ENCODE measurements at places on chromosomes 3 and 15.

GRCh38 chr3:30502742-30503073, 103.7 kb upstream of the TGFBR2 start:
- no peak for DNase-seq

DNA sequence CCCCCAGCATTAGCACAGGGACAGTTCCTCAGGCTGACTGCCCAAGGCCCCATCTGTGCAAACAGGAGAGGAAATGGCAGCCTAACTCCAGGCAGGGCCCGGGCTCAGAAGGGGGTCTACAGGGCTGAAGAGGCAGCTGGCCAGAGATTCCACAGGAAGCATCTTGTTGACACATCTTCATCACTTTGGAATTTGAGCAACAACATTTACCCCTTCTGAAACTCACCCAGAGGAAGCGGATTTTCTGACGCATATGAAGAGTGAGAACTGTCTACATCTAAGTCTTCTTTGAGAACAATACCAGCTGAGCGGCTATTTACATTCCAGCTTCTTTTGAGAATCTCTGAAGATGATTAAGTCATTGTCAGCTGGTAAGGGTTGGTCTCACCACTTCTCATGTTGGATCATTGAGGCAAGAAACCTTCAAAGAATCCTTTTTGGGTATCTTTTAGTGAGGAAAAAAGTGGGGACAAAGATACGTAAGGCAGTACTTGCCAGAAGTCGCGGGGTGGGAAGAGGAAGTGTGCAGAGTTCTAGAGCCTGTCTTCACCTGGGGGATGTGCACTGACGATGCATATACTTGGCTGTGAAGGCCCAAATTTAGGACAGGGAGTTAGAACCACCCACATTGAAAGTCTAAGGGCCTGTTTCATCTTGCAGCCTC, 25.4 kb upstream of the SRP14 start:
- DNase-seq, result no peak

GRCh38 chr3:156661155-156661554, 13.2 kb upstream of the TIPARP start:
- DNase-seq, result no peak

- DNase-seq, result peak; percentile 94
Observed at GRCh38 chr3:52154135-52155094, at the start of gene POC1A. Gene POC1A, minus strand, starts transcription at chr3:52154423. Its CDS starts 51 bp downstream, at chr3:52154372.

GRCh38 chr15:40048926-40049475, 10.0 kb upstream of the SRP14 start:
- DNase-seq, result peak; percentile 42

DNA sequence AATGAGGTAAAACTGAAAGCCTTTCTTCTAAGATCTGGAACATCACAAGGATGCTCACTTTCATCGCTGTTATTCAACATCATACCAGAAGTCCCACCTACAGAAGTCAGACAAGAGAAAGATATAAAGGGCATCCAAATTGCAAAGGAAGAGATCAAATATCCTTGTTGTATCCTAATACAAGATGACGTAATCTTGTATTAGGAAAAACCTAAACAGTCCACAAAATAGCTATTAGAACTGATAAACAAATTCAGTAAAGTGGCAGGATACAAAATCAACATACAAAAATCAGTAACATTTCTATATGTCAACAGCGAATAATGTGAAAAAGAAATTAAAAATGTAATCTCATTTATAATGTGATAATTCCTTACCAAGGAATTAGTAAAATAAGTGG, 195.1 kb upstream of the CBLB start:
- DNase-seq, result no peak

DNA sequence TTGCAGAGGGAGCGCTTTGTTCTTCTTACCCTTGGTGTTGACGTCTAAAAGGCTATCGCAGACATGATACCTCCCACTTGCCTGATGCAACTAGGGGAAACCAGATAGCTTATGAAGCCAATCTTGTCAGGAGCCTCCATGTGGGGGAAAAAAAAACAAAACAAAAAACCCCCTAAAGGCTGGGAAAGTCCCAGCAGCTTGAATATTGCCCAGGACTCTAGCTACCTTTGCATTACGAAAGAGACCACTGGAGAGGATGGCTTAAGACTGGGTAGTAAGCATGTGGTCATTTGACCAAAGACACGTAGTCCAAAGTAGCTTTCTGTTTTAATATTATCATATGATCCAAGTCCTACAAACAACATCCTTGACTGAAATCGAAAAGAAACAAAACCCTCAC, 120.7 kb upstream of the WNT5A start:
- no peak for DNase-seq

GRCh38 chr3:112730210-112730609, 89.3 kb upstream of the CCDC80 start:
- no peak for DNase-seq

- no peak for DNase-seq
Observed at GRCh38 chr3:129672412-129672811, 65.9 kb upstream of the PLXND1 start.

- peak; percentile 50 for DNase-seq
Observed at GRCh38 chr15:70095408-70096214, 2.1 kb downstream of the TLE3 start.

DNA sequence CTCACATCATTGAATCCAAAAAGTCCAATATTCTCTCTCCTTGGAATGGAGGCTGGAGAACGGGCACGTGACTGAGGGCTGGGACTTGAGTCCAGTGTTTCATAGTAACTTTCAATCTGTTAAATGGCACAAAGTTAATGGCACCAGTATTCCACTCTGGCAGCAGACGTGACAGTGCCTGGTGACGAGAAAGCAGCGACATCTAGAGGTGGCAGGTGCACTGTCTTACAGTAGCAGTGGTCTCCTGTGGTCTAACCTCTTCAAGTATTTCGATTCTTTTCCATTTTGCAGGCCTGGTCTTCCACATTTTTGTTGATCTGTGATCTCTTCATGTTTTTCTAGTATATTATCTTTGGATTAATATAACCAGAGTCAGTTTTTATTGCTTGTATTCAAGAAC, 107.1 kb downstream of the OXSM start:
- no peak for DNase-seq

DNA sequence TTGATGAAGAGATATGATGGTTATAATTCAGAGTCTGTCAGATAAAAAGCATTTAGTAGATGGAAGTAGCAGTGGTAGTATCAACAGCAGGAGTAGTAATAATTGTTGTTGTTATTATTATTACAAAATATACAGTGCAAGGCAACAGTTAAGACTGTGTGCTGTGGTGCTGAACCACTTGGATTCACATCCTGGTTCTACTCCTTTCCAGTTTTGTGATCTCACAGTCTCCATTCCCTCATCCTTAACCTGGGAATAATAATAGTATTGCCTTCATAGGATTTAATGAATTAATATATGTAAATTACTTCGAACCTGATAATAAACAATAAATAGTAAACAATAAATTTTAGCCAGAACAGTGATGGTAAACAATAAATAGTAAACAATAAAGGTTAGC, 37.1 kb upstream of the TSC22D2 start:
- no peak for DNase-seq

GRCh38 chr3:30661098-30661873, 54.9 kb downstream of the TGFBR2 start:
- no peak for DNase-seq

DNA sequence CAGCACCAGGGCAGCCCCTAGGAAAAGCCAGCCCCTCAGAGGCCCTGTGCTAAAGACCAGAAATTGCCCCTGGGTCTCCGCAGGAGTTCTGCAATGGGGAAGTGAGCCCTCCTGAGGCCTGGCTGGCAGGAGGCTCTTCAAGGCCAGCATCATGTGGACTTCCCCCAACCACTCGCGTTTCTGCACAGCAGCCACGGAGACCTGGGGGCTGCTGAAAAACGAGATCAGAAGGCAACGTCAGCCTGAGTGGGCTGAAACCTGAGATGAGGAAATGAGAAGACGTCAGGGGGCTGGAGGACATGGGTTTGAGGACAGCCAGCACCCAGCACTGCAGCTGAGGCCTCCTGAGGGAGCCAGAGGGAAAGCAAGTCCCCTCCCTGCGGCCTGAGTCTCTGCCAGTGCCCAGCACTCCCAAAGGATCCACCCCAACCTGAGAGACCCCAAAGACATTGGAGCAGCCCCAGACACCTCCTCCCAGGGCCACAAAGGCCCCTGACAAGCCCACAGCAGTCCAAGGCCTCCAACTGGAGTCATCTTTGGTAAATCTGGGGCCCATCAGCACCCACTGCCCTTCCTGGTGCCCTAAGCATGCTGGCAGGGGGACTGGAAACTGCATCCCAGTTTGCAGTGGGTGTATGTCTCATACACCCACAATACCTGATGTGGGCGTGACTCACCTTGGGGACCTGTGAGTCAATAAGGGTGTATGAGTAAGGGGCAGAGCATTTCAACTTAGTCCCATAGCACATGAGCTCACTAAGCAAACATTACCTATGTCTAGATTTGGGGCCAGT, 29.2 kb upstream of the CYP11A1 start:
- peak; percentile 70 for DNase-seq

DNA sequence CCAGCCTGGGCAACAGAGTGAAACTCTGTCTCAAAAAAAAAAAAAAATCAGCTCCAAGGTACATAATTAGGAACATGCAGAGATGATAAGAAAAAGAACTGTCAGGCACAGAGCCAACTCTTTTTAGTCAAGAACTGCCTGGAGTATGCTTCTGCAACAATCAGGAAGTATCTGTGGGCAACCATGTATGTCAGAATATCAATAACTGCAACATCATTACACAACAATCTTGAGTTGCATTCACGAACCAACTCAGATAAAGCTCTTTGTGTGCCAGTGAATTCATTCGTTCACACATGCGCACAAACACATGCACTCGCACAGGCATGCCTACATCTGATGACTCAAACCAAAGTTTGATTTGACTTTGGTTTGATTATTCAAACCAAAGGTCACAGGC, 32.1 kb downstream of the EFHB start:
- DNase-seq, result no peak

GRCh38 chr15:77865701-77866100, 211.8 kb downstream of the TBC1D2B start:
- DNase-seq, result no peak

- DNase-seq, result no peak
Observed at GRCh38 chr15:55008421-55008820, 188.3 kb downstream of the RSL24D1 start.

GRCh38 chr3:129323651-129324294, 45.1 kb downstream of the HMCES start:
- DNase-seq, result no peak

GRCh38 chr15:52112203-52112750, 298 bp downstream of the BCL2L10 start:
- DNase-seq, result no peak

DNA sequence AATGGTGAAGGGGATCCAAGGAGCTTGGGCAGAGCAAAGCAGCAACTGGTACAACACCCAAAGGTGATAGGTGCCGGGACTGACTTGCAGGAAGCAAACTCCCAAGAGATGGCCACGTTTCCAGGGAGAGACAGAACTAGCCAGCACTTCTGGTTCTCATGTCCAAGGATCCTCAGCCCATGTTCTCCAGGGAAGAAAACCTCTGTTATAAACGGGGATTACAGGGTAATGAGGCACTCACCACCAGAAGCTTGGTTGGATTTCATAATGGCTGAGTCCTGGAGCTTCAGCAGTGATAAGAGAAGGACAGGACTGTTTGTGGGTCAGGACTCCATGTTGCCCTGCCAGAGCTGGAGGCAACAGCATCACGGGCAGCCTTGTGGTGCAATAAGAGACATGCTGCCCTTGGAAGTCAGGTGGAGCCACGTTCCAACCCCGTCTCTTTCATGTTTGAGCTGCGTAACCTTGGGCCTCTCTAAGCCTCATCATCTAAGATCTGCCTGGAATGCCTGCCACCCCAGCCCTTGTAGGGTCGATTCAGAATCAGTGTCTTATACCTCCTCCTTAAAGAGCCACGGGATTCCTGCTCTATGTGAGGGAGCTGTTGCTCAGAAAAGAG, 181.0 kb downstream of the ABHD5 start:
- no peak for DNase-seq

- DNase-seq, result no peak
Observed at GRCh38 chr3:27827041-27827440, 104.9 kb upstream of the EOMES start.

DNA sequence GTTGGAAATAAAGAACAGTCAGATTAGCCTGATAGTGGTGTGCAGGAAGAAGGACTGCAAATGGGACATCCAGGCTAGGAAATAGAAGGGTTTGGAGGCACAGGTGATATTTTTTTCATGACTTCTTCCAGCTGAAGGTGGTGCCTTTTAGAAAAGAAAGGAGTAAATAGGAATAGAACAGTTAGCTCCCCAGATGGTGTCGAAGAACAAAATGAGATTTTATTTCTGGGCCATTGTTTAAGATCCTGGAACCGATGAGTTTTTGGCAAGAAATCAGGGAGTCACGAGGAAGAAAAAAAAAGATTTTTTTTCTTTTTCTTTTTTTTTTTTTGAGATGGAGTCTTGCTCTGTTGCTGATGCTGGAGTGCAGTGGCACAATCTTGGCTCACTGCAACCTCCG, 9.8 kb upstream of the NCK1 start:
- no peak for DNase-seq

DNA sequence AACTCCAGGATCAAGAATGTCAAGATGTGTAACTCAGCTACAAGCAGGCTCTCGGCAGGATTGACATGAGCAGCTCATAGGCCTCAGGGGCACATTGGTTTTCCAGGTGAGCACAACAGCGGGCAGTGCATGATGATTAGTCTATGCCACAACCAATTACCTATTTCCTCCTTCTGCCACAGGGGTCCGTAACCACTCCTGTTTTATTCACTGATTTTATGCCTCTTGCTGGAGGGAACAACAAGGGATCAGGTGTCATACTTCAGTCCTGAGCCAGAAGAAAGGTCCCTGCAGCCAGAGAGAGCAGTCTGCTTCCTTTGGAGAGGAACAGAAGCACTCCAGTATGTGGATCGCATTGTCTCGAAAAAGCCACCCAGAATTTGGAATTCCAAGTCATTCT, 35.1 kb upstream of the PTPRG start:
- no peak for DNase-seq

GRCh38 chr3:98900265-98901118, 1.0 kb downstream of the DCBLD2 start:
- peak; percentile 39 for DNase-seq

- no peak for DNase-seq
Observed at GRCh38 chr15:65901336-65901735, 32.0 kb downstream of the RAB11A start.

- no peak for DNase-seq
Observed at GRCh38 chr15:92362001-92362350, 31.7 kb upstream of the ST8SIA2 start.

GRCh38 chr15:44231842-44232241, 36.8 kb upstream of the FRMD5 start:
- DNase-seq, result no peak

- no peak for DNase-seq
Observed at GRCh38 chr3:194031867-194032635, 103.9 kb upstream of the HES1 start.

- no peak for DNase-seq
Observed at GRCh38 chr15:87618203-87618725, 638.3 kb downstream of the NTRK3 start.

GRCh38 chr3:62597491-62597890, 224.1 kb upstream of the FEZF2 start:
- DNase-seq, result no peak

DNA sequence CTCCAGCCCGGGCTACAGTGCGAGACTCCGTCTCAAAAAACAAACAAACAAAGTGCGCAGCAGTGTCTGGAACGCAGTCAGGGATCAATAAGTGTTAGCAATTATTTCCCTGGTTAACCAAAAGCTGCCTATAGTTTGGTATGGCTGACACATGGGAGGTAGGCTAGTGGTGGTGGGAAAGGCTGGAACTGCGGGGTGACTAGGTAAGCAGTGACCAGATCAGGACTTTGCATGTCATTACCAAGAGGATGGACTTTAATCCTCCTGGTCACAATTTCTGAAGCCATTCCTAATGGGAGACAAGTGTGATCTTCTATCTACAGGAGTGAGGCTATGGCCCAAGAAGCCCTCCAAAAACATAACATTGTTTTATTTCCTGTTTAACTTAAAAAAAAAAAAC, 47.8 kb downstream of the SLC30A4 start:
- no peak for DNase-seq

Measured in thymus (tissue), 14 donors.